ENCODE measurements at places on chromosomes 3 and 15.

DNA sequence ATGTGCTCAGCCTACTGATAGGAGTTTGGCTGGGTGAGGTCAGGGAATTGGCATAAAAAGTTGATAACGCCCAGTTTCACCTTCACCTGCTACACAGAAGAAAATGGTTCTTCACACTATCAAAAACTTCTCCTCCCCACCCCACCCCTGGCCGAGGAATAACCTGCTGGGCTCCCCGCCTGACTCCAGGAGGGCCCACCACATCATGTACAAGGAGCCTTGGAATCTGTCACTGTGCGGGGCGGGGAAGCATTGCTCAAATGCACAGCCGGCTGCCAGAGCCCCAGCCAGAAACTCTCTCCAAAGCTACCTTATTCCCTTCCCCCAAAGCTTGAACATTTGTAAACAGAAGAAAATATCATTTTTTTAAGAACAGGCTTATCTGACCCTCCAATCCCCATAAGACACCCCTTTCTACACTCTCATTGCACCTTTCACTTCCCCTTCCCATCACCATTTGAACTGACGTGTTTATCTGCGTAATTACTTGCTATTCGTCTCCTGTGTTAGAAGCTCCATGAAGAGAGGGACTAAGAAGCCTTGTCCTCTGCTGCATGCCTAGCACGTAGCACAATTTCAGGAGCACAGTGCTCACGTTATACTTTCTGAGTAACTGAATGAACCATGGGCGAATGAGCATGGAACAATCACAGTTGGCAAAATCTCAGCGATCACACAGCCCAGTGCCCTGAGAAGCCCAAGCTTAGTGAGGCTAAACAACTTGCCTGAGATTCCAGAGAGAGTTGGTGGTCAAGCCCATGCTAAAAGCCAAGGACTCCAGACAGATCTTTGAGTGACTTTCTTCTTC, 82.9 kb downstream of the HES1 start:
- no peak for DNase-seq

GRCh38 chr3:182389071-182389815, 404.1 kb upstream of the ATP11B start:
- DNase-seq: no peak

GRCh38 chr15:99416191-99417188, 149.3 kb upstream of the MEF2A start:
- DNase-seq: no peak

GRCh38 chr3:112092496-112093179, 6.4 kb downstream of the C3orf52 start:
- no peak for DNase-seq

DNA sequence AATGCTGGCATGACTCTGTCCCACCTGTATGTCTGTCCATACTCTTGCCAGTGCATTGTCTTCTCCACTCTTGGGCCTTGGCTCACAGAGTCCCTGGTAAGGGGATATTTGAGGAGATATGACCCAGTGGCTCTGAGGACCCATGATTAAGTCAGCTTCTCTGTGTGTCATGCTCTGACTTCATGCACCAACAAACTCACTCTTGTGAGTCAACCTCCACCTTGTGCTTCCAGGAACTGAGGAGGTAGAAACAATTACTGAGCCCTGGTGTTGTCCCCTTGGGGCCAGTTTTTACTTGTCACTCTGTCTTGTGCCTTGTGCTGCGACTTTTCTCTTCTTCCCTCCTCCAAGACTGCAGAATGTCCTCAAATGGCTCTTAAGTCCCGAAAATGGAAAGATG, 127.1 kb downstream of the ABHD5 start:
- DNase-seq: no peak

GRCh38 chr15:25848784-25849156, 14.4 kb downstream of the ATP10A start:
- no peak for DNase-seq

DNA sequence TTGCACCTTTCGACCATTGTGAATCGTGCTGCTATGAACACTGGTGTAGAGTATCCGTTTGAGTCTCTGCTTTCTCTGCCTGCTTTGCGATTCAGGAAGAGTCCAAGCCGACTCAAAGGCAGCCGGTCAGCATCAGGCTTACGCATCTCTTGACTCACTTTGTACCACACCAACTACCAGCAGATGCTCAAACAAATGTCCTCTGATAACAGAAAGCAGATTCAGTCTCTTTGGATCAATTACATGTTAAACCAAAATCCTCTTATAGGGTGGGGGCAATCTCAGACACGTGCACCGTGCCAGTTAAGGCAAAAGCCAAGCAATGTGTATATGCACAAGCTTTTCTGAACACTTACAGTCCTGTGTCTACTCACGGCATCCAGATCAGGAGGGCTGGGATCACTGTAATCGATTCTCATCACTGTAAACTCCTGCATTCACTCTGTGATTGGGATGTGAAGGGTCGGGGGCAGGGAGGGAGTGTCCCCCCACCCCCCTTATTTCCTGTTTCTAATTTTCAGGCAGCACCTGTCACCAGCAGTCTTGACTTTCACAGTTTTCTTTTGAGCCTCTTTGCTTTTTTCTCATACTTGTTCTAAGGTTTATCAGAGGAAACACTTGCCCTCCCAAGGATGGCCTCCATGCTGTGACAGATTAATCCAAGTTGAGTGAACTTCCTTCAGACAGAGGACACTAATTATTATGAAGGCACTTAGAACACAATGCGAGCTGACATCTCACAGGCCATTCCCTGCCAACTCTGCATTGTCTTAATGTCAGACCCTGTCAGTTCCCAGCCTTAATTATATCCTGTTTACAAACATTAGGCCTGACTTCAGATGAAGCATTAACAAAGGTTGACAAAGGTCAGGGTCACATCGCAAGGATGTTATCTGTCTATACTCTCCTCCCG, 153.5 kb downstream of the MECOM start:
- no peak for DNase-seq

DNA sequence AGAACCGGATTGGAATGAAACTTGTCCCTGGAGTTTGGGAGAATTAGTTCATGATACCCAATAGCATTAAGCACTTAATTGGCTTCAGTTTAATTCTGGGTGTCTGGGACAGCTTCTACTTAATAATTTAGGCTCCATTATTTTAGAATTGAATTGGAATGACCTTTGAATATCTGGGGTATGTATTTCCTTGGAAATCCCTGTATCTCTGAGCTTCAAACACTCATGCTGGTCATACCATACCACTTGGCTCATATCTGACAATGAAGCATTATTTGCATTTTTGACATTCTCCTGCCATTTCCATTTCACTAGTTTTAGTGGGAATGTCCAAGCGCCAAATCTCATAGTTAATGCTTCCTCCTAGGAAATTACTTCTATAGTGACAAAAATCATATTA, 393.1 kb downstream of the DIPK2A start:
- DNase-seq: no peak

DNA sequence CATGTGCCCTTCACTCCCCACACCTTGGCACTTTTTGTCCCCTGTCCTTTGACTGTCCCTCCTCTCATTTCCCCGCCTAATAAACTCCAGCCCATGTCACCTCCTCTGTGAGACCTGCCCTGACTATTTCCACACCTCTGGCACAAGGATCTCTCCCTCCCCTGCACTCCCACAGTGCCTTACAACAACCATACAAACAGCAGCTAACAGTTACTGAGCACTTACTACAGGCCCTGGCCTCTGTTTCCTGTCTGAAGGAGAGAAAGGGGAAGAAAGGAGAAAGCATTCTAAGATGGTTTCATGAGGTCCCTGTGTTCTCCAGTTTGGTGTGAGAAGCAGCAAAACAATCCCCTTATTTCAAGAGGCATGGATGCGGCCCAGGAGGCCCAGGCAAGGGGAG, 20.0 kb upstream of the TRH start:
- DNase-seq: no peak

GRCh38 chr3:45029661-45030060, 3.6 kb downstream of the CLEC3B start:
- no peak for DNase-seq

DNA sequence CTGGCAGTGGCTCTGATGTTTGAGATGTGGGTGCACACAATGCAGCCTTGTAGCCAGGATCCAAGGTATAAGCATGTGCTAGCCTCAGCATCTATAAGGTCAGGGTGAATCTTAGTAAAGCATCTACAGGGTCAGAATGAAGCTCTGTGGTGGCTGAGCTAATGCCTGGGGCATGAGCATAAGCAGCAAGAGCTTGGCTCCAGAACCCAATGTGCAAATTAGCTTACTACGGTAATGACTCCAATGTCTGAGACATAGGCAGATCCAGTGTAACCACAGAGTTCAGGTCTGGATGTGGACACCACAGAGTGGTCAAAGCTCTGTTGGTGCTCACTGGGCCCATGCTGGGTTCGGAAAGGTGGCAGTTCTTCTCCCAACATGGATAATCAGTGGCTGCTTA, 304.5 kb upstream of the NECTIN3 start:
- DNase-seq: no peak

DNA sequence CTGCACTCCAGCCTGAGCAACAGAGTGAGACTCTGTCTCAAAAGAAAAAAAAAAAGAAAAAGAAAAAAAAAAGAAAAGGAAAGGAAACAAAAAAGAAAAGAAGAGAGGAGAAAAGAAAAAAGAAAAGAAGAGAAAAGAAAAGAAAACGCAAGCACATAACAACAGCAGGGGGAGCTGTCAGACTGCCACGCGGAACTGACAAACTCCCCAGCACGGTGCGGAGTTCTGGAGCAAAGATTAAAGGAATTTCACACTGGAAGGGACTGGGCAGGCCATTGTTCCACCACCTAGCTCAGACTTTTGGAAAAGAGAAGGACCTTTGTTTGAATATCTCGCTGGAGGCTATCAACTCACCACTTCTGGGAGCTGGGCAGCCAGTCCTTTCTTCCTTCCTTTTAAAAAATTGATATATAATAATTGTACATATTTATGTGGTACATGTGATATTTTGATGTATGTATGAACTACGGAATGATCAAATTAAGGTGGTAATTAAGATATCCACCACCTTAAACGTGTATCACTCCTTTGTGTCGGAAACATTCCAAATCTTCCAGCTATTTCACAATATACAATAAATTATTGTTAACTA, 40.5 kb downstream of the DPPA2 start:
- DNase-seq: peak; percentile 40

- no peak for DNase-seq
Observed at GRCh38 chr15:80695911-80696661, 976 bp downstream of the ABHD17C start.

DNA sequence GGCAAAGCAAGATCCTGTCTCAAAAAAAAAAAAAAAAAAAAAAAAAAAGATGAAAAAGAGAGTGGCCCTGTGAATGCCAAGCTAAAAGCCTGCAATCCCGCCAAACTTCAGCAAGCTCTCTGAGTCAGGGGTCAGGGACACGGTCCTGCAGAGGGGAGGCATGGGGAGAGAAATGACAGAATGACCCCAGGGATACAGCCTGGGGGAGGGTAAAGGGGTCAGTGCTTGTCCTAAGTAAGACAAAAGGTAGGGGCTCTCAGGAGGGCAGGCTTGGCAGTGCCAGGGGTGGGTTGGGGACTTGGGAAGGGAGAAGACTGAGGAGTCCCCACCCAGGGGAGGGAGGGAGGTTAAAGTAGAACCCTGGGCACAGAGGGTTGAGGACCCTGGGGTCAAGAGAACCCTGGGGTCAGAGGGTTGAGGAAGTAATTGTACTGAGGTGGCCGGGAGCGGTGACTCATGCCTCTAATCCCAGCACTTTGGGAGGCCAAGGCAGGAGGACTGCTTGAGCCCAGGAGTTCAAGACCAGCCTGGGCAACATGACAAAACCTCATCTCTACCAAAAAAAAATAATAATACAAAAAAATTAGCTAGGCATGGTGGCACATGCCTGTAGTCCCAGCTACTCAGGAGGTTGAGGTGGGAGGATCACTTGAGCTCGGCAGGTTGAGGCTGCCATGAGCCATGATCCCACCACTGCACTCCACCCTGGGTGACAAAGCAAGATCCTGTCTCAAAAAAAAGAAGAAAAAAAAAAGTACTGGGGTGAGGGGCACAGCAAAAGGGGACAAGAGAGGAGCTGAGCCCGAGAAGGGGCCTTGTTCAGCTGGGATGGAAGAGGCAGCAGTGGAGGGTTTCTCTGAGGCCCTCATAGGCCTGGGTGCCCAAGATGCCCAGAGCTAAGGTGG, 5.2 kb upstream of the SEMA3B start:
- no peak for DNase-seq

DNA sequence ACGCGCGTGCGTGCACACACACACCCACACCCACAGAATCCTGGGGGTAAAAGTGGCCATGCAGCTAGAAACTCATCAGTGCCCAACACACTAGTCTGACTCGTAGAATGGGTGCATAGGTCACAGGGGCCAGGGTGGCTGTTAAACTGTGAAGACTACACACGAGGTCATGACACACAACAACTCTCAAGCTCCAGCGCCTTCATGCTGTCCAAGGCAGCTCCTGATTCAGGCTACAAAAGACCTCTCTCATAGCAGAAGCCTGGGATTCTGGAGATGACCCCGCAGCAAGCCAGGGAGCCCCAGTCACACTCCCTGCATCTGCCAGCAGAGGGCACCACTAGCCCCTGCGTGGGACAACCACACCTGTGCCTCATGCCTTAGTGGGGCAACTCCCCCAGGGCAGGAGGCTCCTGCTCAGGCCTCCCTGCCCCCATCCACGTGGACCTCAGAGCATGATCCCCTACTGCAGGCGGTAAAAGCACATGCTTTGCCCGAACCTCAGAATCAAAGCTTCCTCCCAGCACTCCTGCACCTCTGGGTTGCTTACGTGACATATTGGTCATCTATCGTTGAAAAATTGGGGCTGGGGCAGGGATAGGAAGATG, 93.1 kb downstream of the LRIG1 start:
- no peak for DNase-seq

DNA sequence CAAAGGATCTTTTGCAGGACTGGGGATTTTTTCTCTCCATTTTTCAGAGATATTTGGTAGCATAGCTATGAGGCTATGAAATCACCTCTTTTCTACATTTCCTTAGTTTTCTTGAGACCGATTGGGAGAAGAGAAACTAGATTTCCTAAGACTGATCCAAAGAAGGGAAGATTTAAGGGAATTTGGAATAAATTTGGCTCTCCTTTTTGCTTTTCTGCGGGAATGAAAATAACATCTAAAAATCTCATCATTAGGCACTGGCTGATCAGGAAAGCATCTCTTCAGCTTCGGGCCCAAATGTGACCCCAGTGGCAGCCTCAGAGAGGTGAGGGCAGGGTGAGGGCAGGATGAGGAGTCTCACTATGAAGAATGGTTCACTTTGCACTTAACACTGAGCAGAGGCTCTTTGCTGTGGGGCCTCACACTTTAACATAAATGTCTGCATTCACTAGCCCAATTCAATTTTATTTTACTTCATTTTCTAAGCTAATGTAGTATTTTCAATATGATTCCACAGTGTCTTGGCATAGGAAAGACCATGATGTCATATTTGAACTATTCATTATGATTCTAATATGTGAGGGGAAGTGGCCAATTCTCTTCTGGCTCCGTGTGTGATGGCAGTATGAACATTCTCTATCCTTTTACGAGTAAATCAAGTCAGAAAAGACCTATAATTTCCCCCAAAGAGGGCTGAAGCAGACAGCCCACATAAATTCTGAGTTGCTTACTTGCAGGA, 193.2 kb downstream of the MEX3B start:
- no peak for DNase-seq

GRCh38 chr15:33190539-33190938, 4.0 kb downstream of the FMN1 start:
- no peak for DNase-seq

Measured in left renal pelvis (tissue), 4 donors.